Endothelial cell of umbilical vein (primary cell): ENCODE measurements at places on chromosomes 2 and 18. TPM values are rescaled to one million over a fixed set of nuclear protein-coding genes. Genes with fewer than 3 reads are reported as not detected.

- H3K27me3 ChIP-seq: no peaks in the 10 kb centered on the region
- no peaks in the 10 kb centered on the region for H3K36me3 ChIP-seq
- no peak overlapping the region for H3K27ac ChIP-seq
- no peak for DNase-seq
- no peak overlapping the region for H3K4me3 ChIP-seq
- H3K4me1 ChIP-seq: peaks cover 16% of the 10 kb centered on the region
These were observed 66.0 kb upstream of the FAM136A start for GRCh38 chr2:70367722-70368323.

GRCh38 chr2:150846691-150847090 is 359.2 kb upstream of the RND3 start:
- H3K4me3 ChIP-seq: no peak overlapping the region
- H3K27ac ChIP-seq: no peak overlapping the region
- no peak for DNase-seq
- H3K4me1 ChIP-seq: no peaks in the 10 kb centered on the region

GRCh38 chr2:223854741-223855140 is 17.4 kb upstream of the AP1S3 start:
- no peaks in the 10 kb centered on the region for H3K27me3 ChIP-seq
- no peaks in the 10 kb centered on the region for H3K4me1 ChIP-seq
- H3K36me3 ChIP-seq: no peaks in the 10 kb centered on the region
- DNase-seq: no peak

- no peaks in the 10 kb centered on the region for H3K27me3 ChIP-seq
- no peaks in the 10 kb centered on the region for H3K36me3 ChIP-seq
- DNase-seq: peak; percentile 69
These were observed 36.7 kb downstream of the FANCL start for GRCh38 chr2:58204195-58204959.

DNA sequence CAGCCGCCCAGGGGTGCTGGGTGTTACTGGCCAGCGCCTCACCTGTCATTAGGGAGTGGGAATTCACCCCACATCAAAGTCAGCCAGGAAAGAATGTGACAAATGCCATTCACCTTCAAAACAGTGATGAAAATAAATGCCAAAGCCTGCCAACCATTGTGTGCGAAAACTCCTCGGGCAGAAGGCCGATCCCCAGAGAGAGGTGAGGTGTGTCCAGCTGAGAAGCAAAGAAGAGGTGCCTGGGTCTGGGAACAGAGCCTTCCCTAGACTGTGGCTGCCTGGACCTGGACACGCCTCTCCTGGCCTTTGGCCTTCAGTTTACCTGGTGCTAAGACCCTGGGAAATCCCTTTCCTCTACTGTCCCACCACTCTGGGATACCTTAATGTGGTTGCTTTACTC is 142.7 kb downstream of the CYP26B1 start:
- H3K4me1 ChIP-seq: no peaks in the 10 kb centered on the region
- H3K4me3 ChIP-seq: no peak overlapping the region
- no peaks in the 10 kb centered on the region for H3K36me3 ChIP-seq
- no peak overlapping the region for H3K27ac ChIP-seq
- H3K27me3 ChIP-seq: no peaks in the 10 kb centered on the region

GRCh38 chr2:146321175-146321574 is 1523.7 kb upstream of the ACVR2A start:
- H3K4me3 ChIP-seq: no peak overlapping the region
- no peaks in the 10 kb centered on the region for H3K4me1 ChIP-seq
- H3K36me3 ChIP-seq: no peaks in the 10 kb centered on the region
- H3K27me3 ChIP-seq: no peaks in the 10 kb centered on the region

DNA sequence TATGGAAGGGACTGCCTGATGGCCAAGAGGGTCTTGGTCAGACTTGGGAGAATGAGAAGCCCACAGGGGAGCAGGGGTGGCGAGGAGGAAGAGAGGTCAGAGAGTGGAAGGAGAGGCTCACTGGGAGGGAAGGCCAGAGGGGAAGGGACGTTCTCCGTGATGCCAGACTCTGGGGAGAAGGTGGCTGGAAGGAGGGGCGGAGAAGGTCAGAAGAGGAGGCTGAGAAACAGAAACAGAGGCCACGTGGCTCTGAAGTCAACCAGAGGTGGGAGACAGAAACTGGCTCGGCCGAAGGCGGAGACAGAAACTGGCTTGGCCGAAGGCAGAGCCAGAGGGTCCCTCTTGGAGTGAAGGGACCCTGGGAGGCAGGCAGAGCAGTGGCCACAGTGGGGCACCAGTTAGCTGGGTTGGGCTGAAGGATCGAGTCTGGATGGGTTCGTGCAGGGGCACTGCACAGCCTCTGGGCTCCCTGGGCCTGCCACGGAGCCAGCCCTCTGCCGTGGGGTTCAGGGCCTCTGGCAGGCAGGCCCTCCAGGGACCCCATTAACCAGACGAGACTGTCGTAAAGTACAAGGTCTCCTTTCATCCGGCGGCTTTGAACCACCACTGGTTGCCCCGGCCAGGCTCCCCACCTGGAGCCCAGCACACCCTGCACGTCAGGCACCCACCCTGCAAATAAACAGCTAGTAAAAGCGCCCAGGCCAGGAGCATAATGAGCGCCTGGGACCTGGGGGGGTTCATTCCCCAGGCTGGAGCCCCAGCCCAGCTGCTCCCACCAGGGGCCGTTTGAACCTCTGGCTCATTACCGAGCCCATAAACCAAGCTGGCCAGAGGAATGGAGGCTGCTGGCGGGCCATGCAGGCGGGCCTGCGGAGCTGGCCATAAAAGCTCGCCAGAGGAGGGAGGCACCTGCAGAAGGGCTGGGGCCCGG is 218.8 kb downstream of the DYSF start:
- H3K36me3 ChIP-seq: peaks cover 5% of the 10 kb centered on the region
- DNase-seq: no peak
- no peaks in the 10 kb centered on the region for H3K4me1 ChIP-seq
- H3K27ac ChIP-seq: no peak overlapping the region

- H3K36me3 ChIP-seq: no peaks in the 10 kb centered on the region
- H3K27me3 ChIP-seq: no peaks in the 10 kb centered on the region
- no peak overlapping the region for H3K27ac ChIP-seq
- no peak overlapping the region for H3K4me3 ChIP-seq
These were observed 4.5 kb upstream of the TOGARAM2 start for GRCh38 chr2:28976584-28976983.

DNA sequence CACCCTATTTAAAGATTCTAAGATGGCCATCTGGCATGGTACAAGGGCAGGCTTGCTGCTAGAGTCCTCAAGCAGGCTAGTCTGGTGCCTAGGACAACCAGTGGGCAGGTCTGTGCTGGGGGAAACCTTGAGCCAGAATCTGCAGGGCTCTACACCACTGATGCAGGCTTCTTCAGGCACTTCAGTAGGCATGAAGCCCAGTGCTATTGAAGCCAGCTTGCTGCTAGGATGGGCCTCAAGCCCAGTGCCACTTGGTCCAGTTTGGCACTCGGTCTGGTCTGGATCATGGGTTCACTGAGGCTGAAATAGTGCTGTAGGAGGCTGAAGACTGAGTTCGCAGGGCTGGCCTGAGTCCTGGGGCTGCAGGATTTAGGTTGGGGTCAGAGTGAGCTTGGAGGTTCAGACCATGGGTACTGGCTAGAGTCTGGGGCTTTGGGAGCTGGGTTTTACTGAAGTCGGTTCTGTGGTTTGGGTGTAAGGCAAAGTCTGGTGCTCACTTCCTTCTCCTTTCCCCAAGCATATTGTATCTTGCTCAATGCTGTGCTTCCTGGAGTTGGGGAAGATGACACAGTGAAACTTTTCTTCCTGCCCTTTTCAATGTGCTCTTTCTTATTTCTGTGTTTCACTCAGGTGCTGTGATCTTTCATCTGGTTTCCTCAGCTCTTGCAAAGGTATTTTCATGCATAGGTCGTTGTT is 41.2 kb downstream of the SP100 start:
- H3K27ac ChIP-seq: no peak overlapping the region
- no peaks in the 10 kb centered on the region for H3K27me3 ChIP-seq
- DNase-seq: no peak
- H3K4me3 ChIP-seq: no peak overlapping the region
- H3K36me3 ChIP-seq: peaks cover 21% of the 10 kb centered on the region

- H3K4me1 ChIP-seq: no peaks in the 10 kb centered on the region
- no peak for DNase-seq
- H3K27ac ChIP-seq: no peak overlapping the region
- H3K27me3 ChIP-seq: no peaks in the 10 kb centered on the region
These were observed 29.4 kb downstream of the PSTPIP2 start for GRCh38 chr18:46042571-46043123.

DNA sequence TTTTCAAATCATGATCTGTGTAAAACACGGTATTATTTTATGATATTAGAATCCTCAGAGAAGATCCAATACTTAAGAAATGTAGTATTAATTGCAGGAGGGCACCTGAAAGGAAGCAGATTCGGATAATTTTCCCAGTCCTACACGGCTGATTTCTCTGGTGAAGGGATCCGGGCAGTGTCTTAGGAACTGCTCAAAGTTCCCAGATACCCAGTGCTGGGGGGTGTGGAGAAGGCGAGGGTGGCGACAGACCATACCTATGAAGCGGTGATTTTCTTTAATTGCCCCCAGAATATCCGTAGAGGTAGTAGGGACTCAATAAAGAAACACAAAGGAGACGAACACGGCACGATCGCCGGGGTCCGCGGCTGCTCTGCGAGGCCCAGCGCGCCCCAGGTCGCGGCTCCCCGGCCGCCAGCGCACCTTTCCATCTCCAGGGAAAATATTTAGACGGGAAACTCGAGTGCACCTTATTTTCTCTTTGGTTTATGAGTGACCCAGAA is 1.4 kb upstream of the SOX11 start:
- no peak overlapping the region for H3K27ac ChIP-seq
- H3K36me3 ChIP-seq: no peaks in the 10 kb centered on the region
- no peaks in the 10 kb centered on the region for H3K4me1 ChIP-seq
- H3K4me3 ChIP-seq: no peak overlapping the region
- H3K27me3 ChIP-seq: peaks cover 45% of the 10 kb centered on the region

DNA sequence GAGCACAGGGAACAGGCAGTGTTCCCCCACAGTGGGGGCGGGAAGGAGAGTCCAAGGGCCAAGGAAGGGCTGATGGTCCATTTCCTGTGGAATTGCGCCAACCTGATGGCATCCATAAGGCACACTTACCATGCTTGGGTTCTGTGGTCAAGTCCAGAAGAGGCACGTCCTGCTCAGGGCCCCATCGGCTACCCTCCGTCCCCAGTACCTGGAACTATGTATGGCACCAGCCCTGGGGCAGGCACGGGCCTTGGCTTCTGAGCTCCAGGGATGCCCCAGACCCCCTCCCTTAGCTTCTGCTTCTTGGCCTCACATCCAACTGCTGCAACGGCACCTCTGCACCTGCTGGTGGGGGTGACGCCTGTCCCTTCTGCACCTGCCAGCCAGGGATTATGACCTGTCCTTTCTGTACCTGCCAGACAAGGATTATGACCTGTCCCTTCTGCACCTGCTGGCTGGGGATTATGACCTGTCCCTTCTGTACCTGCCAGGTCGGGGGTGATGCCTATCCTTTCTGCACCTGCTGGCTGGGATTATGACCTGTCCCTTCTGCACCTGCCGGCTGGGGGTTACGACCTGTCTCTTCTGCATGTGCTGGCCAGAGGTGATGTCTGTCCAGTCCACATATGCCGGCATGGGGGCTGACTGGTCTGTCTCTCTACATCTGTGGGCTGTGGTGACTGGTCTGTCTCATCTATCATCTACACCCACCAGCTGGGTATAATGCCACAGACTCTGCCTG is 45.4 kb upstream of the SNTG2 start:
- no peak overlapping the region for H3K4me3 ChIP-seq
- H3K27me3 ChIP-seq: no peaks in the 10 kb centered on the region
- H3K27ac ChIP-seq: no peak overlapping the region
- no peaks in the 10 kb centered on the region for H3K36me3 ChIP-seq
- no peak for DNase-seq

Gene CPS1
- total RNA-seq: 0.53 and 0.88 TPM in 2 replicates

Gene FRZB
- total RNA-seq: 0.09 TPM in 1 of 2 replicates, not detected in the other

Gene RDH14
- 12.4 and 14.7 TPM in 2 replicates for total RNA-seq

Gene EPAS1
- total RNA-seq: 374 and 397 TPM in 2 replicates

Gene METTL21A
- 12.8 and 14.0 TPM in 2 replicates for total RNA-seq

Gene POTEI
- total RNA-seq: 0.13 and 0.16 TPM in 2 replicates

Gene SPP2
- not detected in 2 replicates for total RNA-seq
